ENCODE measurements at places on chromosomes 5 and 9.

- peaks cover 11% of the 10 kb centered on the region for H3K4me1 ChIP-seq
- no peak for DNase-seq
- H3K27me3 ChIP-seq = peaks cover 3% of the 10 kb centered on the region
- no peak overlapping the region for H3K27ac ChIP-seq
- no peak overlapping the region for H3K4me3 ChIP-seq
Measured at GRCh38 chr9:134323741-134324358, 2.4 kb upstream of the RXRA start.

- no peaks in the 10 kb centered on the region for H3K4me1 ChIP-seq
- no peaks in the 10 kb centered on the region for H3K36me3 ChIP-seq
- no peaks in the 10 kb centered on the region for H3K27me3 ChIP-seq
- no peak overlapping the region for H3K4me3 ChIP-seq
- no peak overlapping the region for H3K27ac ChIP-seq
Measured at GRCh38 chr9:17600962-17601593, 22.2 kb downstream of the SH3GL2 start.

DNA sequence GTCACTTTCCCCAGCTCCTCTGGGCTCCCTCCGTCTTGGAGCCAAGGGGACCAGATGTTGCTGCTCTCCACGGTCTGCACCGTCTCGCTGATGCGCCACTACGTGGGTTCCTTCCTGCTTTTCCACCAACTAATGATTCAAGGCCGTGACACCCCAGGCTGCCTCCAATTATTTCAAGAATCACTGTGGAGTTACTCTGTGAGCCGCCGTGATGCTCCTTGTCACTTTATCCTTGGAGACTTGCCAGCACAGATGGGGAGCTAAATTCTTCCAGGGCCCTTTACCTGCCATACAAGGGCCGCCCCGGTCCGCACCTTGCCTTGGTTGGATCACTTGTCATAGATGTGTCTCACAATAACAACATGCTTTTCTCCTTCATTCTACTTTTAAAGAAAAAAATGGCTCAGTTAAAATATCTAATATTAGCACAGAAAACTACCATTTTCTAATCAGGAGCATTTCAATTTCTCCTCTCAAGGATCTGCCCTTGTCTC is 202.0 kb downstream of the FSTL4 start:
- no peak overlapping the region for H3K27ac ChIP-seq
- no peak for DNase-seq
- no peak overlapping the region for H3K4me3 ChIP-seq
- no peaks in the 10 kb centered on the region for H3K27me3 ChIP-seq
- no peaks in the 10 kb centered on the region for H3K36me3 ChIP-seq
- no peaks in the 10 kb centered on the region for H3K4me1 ChIP-seq

- H3K27me3 ChIP-seq = no peaks in the 10 kb centered on the region
- no peak overlapping the region for H3K27ac ChIP-seq
- DNase-seq = no peak
- H3K36me3 ChIP-seq = no peaks in the 10 kb centered on the region
Measured at GRCh38 chr5:157566902-157567489, 8.6 kb downstream of the ADAM19 start.

DNA sequence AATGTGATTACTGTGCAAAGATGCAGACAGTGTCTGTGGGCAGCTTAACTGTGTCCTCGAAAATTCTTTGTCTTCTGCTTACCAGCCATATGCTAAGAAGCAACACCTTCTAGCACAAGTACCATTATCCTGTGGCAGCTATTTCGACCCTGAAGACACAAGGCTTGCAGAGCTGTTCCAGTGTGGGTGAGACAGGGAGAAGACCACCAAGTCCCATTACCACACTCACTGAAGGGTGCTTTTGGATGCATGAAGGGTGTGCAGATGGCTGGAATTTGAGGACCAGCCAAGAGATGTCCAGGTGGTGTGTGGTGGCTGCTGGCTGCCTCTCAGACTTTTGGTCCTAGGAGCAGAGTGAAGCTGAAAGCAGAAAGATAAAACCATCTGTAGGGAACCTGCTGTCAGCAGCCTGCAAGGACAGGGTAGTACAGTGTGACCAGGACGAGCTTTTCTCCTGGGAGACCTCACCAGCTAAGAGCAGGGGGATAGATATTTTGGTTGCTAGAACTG is 161.8 kb downstream of the ICE1 start:
- no peak for DNase-seq
- H3K27ac ChIP-seq = no peak overlapping the region

DNA sequence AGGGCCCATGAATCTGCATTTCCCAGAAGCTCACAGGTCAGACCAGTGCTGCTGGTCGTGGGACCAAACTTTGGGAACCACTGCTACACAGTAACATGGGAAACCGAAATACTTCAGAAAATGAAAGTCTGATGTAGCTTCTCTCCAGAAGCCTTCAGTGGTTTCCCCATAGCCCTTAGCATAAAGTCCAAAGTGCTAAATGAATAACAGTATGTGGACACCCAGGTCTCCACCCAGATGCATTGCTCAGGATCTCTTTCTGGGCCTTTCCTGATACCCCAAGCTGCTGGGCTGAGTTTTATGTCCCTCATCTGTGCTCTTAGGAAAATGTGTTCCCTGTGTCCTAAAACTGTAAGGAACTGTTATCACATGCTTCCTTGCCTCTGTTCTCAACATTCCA is 100.4 kb downstream of the NFIB start:
- H3K4me3 ChIP-seq = no peak overlapping the region
- H3K27me3 ChIP-seq = no peaks in the 10 kb centered on the region
- no peaks in the 10 kb centered on the region for H3K36me3 ChIP-seq
- peaks cover 2% of the 10 kb centered on the region for H3K4me1 ChIP-seq
- H3K27ac ChIP-seq = no peak overlapping the region

DNA sequence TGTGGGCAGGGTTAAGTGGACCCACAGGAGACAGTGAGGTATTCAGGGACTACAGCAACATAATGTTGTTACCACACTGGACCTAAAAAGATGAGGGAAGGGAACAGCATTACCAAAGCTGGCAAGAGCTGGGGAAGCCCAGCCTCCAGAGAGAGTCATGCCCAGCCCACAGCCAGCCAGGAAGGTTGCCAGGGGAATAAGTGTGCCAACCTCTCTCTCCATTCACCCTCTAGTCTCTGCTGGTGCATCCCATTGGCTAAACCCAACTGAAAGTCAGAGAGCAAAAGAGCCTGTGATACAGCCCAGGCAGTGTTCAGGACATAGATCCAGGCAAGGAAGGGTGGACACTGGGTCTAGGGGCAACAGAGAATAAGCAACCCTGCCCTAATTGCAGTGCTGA is 35.8 kb upstream of the AFAP1L1 start:
- H3K36me3 ChIP-seq = no peaks in the 10 kb centered on the region
- no peaks in the 10 kb centered on the region for H3K4me1 ChIP-seq
- no peak overlapping the region for H3K27ac ChIP-seq
- no peaks in the 10 kb centered on the region for H3K27me3 ChIP-seq
- DNase-seq = no peak

- no peaks in the 10 kb centered on the region for H3K27me3 ChIP-seq
- 0 out of 2 replicates have a peak, but pooled peaks cover 7% of the 10 kb centered on the region for H3K36me3 ChIP-seq
- DNase-seq = peak; percentile 19
- H3K4me3 ChIP-seq = peak overlapping the region; percentile 90
- H3K4me1 ChIP-seq = peaks cover 22% of the 10 kb centered on the region
- no peak overlapping the region for H3K27ac ChIP-seq
Measured at GRCh38 chr5:7869474-7870136, 657 bp downstream of the MTRR start.

GRCh38 chr5:129356846-129357245 is 103.3 kb upstream of the ADAMTS19 start:
- H3K4me3 ChIP-seq = no peak overlapping the region
- no peak overlapping the region for H3K27ac ChIP-seq
- H3K4me1 ChIP-seq = no peaks in the 10 kb centered on the region
- H3K27me3 ChIP-seq = no peaks in the 10 kb centered on the region
- no peaks in the 10 kb centered on the region for H3K36me3 ChIP-seq

- H3K27me3 ChIP-seq = no peaks in the 10 kb centered on the region
- H3K4me1 ChIP-seq = no peaks in the 10 kb centered on the region
- H3K27ac ChIP-seq = no peak overlapping the region
- no peaks in the 10 kb centered on the region for H3K36me3 ChIP-seq
- DNase-seq = no peak
- no peak overlapping the region for H3K4me3 ChIP-seq
Measured at GRCh38 chr5:132838516-132839282, 8.3 kb upstream of the SHROOM1 start.

GRCh38 chr5:1501372-1502045 is 22.3 kb downstream of the LPCAT1 start:
- peaks cover 30% of the 10 kb centered on the region for H3K4me1 ChIP-seq
- H3K4me3 ChIP-seq = no peak overlapping the region
- H3K36me3 ChIP-seq = 0 out of 2 replicates have a peak, but pooled peaks cover 5% of the 10 kb centered on the region
- H3K27me3 ChIP-seq = no peaks in the 10 kb centered on the region
- no peak for DNase-seq

DNA sequence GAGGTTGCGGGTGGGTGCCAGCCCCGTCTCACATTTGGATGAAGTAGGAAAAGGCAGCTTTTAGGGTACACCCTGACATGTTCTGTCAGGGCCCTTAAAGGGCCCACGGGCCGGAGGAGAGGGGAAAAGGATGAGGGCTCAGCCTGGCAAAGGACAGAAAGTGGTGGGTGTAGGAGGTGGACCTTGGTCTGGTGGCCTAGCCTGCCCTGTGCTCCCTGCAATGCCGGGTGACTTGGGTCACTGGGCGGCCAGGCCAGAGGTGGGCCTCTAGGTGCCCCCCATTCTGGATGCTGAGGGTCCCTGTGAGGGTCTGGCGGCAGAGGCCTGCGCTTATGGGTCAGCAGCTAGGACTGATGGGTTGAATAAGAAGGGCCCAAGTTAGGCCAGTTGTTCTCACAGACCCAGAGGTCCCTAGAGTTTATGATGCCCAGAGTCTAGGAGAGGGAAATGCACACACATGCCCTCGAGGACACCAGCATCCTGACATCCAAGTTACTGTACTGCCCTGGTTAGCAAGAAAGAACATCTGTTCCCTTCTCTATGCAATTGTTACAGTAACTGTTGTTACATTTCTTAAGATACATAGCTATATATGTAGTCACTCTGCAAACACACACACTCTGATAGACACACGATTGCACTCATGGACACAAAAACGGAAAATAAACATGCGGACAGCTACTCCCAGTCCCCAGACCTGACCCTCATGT is 12.5 kb downstream of the TRIM7 start:
- H3K27ac ChIP-seq = no peak overlapping the region
- H3K36me3 ChIP-seq = no peaks in the 10 kb centered on the region
- no peak for DNase-seq
- peak overlapping the region; percentile 80 for H3K4me3 ChIP-seq

DNA sequence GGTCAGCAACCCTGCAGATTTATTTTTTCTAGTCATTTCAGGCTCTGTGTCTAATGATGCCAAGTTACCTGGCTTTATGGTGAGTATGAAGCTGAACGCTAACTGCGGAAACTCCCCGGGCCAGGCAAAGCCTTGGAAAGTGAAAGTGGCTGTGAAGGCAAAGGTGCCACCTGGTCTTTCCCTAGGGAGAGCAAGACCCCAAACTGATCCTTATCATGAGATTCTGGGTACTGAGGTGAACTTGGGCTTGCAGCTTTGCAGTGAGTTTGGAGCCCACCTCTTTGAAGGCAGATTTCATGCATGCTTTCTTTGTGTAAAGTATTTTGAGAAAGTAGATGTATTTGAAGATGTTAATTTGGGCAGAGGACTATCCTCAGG is 63.3 kb downstream of the CARTPT start:
- no peak overlapping the region for H3K4me3 ChIP-seq
- no peaks in the 10 kb centered on the region for H3K36me3 ChIP-seq
- no peak for DNase-seq
- H3K4me1 ChIP-seq = peaks cover 15% of the 10 kb centered on the region

DNA sequence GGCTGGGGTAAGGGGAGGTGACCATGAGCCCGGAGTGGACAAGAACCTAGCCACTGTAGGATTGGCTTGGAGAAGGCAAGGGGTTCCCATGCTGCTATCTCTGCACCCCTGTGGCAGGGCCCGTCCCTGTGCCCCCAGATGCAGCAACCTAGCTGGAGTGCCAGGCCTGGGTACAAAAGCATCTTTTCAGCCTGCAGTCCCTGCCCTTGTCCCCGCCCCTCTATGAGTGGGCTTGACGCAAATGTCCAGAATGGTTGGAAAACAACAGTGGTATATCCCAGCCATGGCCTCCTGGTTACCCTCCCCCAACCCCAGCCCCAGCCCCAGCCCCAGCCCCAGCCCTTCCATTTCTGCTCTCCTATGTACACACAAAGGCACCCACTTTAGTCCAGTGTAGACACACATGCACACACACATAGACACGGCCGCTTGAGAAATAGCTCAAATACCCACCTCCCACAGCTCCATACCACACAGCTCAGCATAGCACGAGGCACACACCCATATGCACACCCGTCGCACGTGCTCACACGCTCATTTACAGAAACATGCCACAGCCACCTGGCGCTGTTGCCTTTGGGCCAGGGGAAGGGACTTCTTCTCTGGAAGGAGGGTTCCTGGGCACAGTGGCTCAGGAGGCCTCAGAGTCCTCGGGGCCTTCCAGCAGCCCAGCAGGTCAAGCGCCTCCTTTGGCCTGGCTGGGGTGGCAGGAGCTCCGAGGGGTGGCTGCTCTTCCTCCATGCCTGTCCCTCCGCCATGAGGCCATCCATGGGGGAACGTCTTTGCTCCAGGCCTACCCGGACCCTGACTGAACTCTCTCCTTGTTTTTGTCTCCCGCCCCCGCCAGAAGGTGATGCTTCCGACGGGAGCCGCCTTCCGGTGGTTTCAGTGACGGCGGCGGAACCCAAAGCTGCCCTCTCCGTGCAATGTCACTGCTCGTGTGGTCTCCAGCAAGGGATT is 34.1 kb downstream of the CXXC5 start:
- no peaks in the 10 kb centered on the region for H3K27me3 ChIP-seq
- peaks cover 43% of the 10 kb centered on the region for H3K4me1 ChIP-seq
- DNase-seq = peak; percentile 52
- H3K27ac ChIP-seq = 0 out of 2 replicates have a peak overlapping the region, but pooled peaks have one; percentile 72
- no peaks in the 10 kb centered on the region for H3K36me3 ChIP-seq
- no peak overlapping the region for H3K4me3 ChIP-seq

- H3K36me3 ChIP-seq = no peaks in the 10 kb centered on the region
- no peak for DNase-seq
- H3K27me3 ChIP-seq = no peaks in the 10 kb centered on the region
- no peaks in the 10 kb centered on the region for H3K4me1 ChIP-seq
Measured at GRCh38 chr5:109900911-109901627, 211.3 kb downstream of the MAN2A1 start.

DNA sequence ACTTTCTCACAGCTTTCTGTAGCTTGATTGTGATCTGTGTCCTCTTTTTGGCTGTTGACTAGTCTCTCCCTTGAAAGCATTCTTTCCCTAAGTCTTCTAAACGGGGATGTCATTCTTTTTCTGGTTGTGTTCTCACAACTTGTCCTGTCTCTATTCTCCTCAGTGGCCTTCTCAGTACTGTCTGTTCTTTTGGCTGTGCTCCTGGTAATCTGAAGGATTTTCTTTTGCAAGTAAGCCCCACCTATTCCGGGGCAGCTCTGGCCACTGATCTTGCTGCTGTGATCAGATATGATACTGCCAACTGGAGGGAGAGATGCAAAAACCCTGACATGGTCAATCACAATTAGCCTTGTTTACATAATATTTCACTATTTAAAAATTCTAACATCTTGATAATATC is 172.2 kb downstream of the CDC42SE2 start:
- no peaks in the 10 kb centered on the region for H3K4me1 ChIP-seq
- H3K27ac ChIP-seq = no peak overlapping the region
- H3K4me3 ChIP-seq = no peak overlapping the region
- H3K27me3 ChIP-seq = no peaks in the 10 kb centered on the region
- H3K36me3 ChIP-seq = peaks cover 15% of the 10 kb centered on the region
- DNase-seq = no peak

All from GM23338 (cell line).